ENCODE measurements at places on chromosomes 6 and 20. TPM values are rescaled to one million over a fixed set of nuclear protein-coding genes. Genes with fewer than 3 reads are reported as not detected.

- no peak for DNase-seq
Measured at GRCh38 chr6:10166031-10166430, 248.8 kb downstream of the TFAP2A start.

GRCh38 chr6:148405894-148406293 is 63.3 kb downstream of the SASH1 start:
- DNase-seq: no peak

- peak; percentile 53 for DNase-seq
Measured at GRCh38 chr20:8394308-8394945, 262.4 kb downstream of the PLCB1 start.

DNA sequence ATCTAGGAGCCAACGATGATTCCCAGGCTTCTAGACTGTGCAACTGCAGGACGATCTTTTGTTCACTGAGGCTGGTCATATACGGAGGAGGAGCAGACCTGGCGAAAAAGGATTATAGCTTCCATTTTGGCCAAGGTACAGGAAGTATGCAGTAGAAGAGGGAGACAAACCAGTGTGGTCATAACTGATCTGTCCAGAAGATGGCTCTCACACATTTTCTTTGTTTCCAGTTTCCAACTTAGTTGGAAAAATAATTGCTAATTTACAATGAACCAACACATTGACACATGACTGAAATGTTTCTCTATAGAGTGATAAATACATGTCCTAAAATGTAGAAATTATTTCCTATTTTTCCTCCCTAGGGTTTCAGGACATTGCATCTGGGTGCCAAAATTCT is 364.1 kb upstream of the BTBD3 start:
- no peak for DNase-seq

Gene VGLL2
- total RNA-seq: not detected

Gene TIAM2
- 14.6 TPM for total RNA-seq

Data from activated CD8-positive, alpha-beta memory T cell treated with anti-CD3 and anti-CD28 coated beads, Interleukin-2, amount 10 ng/mL, durations not matched to agents 7 days and 5 days (primary cell).